ENCODE measurements at places on chromosomes 7 and 10. TPM values are rescaled to one million over a fixed set of nuclear protein-coding genes. Genes with fewer than 3 reads are reported as not detected.

DNA sequence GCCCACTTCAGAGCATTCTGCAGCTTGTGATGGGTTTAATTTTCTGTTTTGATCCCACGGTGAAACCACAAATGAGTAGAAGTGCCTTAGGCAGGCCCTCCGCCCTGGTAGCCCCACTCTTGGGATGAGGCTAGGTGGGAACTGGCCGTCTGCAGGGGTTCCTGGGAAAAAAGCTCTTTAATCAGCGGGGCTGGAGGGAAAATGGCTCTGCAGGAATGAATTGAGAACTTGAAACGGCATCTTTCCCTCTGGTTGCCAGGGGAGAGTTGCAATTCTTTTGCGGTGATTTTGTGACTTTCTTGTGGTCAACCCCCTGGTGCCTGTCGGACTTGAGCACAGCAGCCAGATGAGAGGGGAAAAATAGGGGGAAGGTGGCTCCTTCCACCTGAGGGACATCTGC lies 32.7 kb downstream of the COL26A1 start:
- peaks cover 18% of the 10 kb centered on the region for H3K4me1 ChIP-seq
- H3K27me3 ChIP-seq, result peaks cover 15% of the 10 kb centered on the region

GRCh38 chr10:58806323-58806722 lies 293.7 kb downstream of the BICC1 start:
- no peak overlapping the region for H3K27ac ChIP-seq
- no peaks in the 10 kb centered on the region for H3K27me3 ChIP-seq
- H3K4me3 ChIP-seq, result no peak overlapping the region
- DNase-seq, result no peak
- H3K36me3 ChIP-seq, result no peaks in the 10 kb centered on the region

GRCh38 chr7:12567015-12567414 lies 3.5 kb upstream of the SCIN start:
- H3K27ac ChIP-seq, result no peak overlapping the region
- no peak for DNase-seq
- no peaks in the 10 kb centered on the region for H3K36me3 ChIP-seq
- H3K4me1 ChIP-seq, result no peaks in the 10 kb centered on the region
- no peak overlapping the region for H3K4me3 ChIP-seq

DNA sequence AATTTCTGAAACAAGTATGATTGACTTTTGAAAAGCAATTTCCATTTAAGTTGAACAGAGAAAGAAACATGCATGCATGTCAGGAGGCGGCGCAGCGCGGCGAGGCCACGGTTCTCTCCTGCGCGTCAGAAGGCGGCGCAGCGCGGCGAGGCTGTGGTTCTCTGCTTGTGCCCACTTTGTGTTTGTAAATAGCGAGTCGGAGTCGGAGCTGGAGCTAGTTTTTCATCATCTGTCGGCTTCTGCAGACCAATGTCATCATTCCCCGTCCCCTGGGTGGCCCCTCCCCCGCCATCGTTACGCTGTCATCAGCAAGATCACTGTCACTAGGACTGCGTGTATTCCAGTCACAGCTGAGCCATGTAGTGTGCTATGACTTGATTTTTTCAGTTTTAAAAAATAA lies 49.2 kb downstream of the INPP5A start:
- H3K27me3 ChIP-seq, result no peaks in the 10 kb centered on the region
- no peaks in the 10 kb centered on the region for H3K4me1 ChIP-seq
- no peak for DNase-seq
- H3K36me3 ChIP-seq, result no peaks in the 10 kb centered on the region

CALHM1 gene
- total RNA-seq, result 0.09 TPM

GRCh38 chr10:126732868-126733267 lies 62.4 kb upstream of the C10orf90 start:
- H3K27ac ChIP-seq, result no peak overlapping the region
- no peaks in the 10 kb centered on the region for H3K36me3 ChIP-seq
- DNase-seq, result no peak
- no peak overlapping the region for H3K4me3 ChIP-seq

GRCh38 chr10:86311190-86311589 lies 55.4 kb downstream of the GRID1 start:
- no peaks in the 10 kb centered on the region for H3K27me3 ChIP-seq
- H3K4me1 ChIP-seq, result no peaks in the 10 kb centered on the region
- H3K4me3 ChIP-seq, result no peak overlapping the region
- H3K36me3 ChIP-seq, result no peaks in the 10 kb centered on the region
- H3K27ac ChIP-seq, result no peak overlapping the region
